HL-60 (cell line): ENCODE measurements at places on chromosomes 12 and 14.

DNA sequence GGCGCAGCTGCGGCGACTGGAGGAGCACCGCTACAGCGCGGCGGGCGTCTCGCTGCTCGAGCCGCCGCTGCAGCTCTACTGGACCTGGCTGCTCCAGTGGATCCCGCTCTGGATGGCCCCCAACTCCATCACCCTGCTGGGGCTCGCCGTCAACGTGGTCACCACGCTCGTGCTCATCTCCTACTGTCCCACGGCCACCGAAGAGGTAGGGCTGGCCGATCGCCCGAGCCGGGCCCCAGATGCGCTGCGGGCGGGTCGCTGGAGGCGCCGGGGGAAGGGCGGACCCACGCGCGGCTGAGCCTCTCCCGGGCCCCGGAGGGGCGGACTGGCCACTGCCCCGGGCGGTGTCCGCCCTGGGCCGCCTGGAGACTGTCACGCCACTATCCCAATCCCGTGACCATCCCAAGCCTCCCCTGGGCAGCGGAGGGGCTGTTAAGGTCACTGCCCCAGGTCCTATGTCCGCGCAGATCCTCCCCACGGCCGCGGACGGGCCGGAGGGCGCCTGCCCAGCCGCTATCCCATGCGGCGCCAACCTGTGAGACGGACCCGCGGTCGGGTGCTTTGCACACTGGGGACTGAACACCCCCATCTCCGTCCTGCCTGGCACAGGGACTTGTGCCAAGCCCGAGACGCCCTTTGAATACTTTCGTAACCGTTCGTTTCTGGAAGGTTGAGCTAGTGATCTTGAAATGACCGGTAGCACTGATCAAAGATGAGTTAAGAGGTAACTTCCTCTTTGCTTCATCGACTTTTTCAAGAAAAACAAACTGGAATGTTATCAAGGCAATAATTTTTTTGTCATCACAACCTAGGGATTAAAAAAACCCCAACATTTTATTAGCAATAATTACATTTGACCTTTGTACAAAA is 725 bp downstream of the CHPT1 start:
- DNase-seq = peak; percentile 74

- no peak for DNase-seq
These were observed 82.3 kb downstream of the DDX51 start for GRCh38 chr12:132061641-132062430.

DNA sequence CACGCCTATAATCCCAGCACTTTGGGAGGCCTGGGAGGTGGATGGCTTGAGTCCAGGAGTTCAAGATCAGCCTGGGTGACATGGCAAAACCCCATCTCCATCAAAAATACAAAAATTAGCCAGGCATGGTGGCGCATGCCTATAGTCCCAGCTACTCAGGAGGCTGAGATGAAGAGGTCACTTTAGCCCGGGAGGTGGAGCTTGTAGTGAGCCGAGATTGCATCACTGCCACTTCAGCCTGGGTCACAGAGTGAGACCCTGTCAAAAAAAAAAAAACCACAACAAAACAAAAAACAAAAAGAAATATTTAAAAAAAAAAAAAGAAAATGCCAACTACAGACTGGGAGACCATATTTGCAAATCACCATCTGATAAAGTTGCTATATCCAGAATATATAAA is 17.5 kb downstream of the WDR89 start:
- no peak for DNase-seq

- peak; percentile 41 for DNase-seq
These were observed 1934.2 kb upstream of the SEL1L start for GRCh38 chr14:83467811-83468210.

DNA sequence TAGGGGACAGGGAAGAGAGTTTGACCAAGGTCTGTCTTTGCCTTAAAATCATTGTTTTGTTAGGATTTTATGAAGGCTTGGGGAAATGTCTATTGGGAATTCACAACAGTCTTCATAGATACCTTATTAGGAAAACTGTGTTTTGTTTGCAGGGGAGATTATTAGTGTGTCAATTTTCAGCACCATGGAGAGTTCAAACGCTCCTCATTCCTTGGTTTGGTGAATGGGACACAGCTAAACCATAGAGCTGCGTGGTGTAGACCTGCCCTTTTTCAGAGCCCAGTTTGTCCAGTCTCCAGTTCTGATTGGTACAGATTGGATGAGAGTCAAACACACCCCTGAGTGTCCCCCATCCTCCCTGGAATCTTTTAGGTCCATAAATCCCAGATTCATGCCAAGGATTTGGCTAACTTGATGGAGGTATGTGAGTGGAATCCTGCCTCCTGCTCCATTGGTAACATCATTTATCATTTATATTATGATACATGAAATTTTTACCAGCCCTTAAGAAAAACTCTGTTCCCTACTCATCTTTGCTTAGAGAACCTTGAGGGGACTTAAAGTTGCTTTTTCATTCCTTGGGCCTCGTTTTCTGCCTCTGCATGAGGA is 12.0 kb downstream of the NGDN start:
- DNase-seq = no peak

DNA sequence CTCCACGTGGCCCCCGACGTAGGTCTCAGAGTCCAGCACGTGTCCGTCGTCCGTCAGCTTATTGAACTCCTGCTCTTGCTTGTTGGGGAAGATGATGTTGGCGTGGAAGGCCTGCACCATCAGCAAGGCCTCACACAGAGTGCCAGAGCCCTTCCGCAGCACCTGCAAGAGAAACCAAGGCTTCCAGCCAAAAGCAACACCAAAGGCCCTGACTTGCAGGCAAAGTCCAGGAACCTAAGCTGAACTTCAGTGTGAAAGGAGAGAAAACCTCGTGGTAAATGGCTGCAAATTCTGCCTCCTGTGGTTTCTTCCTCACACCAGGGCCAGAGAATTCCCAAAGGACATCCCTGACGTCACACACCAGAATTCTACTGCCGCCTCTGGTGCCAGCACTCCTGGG is 14.5 kb downstream of the POLE start:
- no peak for DNase-seq

- DNase-seq = peak; percentile 37
These were observed 30.1 kb upstream of the DHRS7 start for GRCh38 chr14:60195179-60195810.

- no peak for DNase-seq
These were observed 4.3 kb downstream of the CPNE6 start for GRCh38 chr14:24075485-24076301.

GRCh38 chr12:13087766-13088165 is 15.7 kb downstream of the GSG1 start:
- no peak for DNase-seq

- DNase-seq = no peak
These were observed 36.2 kb upstream of the SGPP1 start for GRCh38 chr14:63764103-63764502.

GRCh38 chr12:13152281-13152680 is 44.2 kb upstream of the EMP1 start:
- no peak for DNase-seq

DNA sequence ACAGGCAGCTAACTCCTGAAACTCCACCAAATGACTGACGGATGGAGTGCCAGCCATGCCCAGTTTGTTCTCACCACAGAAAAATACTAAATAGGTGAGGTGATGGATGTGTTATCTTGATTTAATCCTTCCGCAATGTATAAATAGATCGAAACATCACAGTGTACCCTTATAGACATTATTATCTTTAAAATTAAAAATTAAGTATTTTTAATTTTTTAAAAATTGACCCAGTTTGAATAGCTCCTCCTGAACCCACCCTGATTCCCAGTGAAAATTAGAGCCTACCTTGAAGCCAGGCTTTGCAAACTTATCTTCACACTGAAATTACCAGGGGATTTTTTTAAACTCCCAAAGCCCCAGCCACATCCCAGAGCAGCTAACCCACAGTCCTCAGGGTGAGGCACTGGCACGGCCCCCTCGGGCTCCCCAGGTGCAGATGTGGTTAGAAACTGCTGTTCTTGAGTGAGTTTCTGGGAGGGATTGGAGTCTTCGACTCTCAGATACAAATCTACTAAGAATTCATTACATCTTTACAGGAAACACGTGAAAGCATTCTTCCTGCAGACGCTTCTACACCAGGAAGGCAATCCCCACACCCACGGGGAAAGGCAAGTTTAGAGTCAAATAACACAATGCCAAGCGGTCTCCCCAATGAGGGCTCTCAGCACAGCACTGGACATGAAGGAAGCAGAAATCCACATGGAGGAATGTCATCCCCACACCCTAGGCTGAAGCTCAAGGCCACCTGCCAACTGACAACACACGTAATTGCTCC is 126.4 kb downstream of the RIMBP2 start:
- DNase-seq = no peak

DNA sequence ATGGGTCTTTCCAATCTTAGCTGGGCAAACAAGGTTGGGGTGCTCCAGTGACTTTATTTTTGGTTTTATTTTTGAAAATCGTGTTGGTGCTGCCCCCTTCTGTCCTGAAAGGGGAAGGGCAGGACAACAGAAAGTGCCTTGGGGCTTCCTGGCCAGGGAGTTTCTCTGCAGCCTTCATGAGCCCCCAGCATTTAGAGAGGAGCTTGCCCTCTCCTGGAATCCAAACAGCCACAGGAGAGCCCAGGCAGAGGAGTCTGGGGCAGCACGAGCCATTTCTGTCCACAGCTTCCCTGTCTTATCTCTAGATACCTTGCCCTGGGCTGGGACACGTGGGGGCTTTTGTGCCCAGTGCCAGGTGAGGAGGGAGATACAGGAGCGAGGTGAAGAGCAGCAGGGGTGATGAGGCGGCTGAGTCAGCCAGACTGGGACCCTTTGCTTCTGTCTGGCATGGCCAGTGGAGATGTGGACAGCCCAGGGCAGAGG is 4.4 kb upstream of the C1RL start:
- peak; percentile 41 for DNase-seq

- DNase-seq = no peak
These were observed 18.3 kb upstream of the GXYLT1 start for GRCh38 chr12:42162965-42163364.

GRCh38 chr14:89941830-89942377 is 12.6 kb downstream of the EFCAB11 start:
- DNase-seq = no peak

DNA sequence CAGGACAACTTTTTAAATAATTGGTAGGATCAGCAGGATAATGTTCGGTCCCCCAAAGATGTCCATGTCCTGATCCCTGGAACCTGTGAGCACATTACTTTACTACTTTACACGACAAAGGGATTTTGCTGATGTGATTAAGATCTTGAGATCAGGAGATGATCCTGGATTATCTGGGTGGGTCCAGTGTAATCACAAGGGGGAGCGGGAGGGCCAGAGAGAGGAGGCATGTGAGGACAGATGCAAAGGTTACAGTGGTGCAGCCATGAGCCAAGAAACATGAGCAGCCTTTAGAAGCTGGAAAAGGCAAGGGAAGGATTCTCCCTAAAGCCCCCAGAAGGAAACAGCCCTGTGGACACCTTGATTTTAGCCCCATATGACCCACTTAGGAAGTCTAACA is 33.1 kb downstream of the KCNK10 start:
- no peak for DNase-seq

GRCh38 chr14:58275527-58276190 is 22.7 kb upstream of the ARID4A start:
- no peak for DNase-seq

- DNase-seq = peak; percentile 90
These were observed 26.2 kb downstream of the ANG start for GRCh38 chr14:20714593-20715250.

DNA sequence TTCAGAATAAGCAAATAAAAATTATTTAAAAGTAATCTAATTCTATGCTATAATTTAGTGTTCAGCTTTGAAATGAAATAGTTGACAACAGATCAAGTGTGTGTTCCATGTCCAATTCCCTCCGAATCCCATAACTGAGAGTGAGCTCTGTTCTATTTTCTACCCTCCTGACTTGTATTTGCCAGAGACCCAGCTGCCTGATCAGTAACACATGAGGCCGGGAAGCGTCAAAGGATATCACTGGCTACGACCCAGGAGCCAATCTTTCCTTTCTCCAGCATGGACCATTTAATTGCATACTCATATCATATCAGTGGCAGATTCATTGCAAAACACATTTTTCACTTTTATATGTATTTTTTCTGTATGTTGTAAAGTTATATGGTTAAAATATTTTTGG is 108.8 kb upstream of the TSPAN8 start:
- DNase-seq = no peak

DNA sequence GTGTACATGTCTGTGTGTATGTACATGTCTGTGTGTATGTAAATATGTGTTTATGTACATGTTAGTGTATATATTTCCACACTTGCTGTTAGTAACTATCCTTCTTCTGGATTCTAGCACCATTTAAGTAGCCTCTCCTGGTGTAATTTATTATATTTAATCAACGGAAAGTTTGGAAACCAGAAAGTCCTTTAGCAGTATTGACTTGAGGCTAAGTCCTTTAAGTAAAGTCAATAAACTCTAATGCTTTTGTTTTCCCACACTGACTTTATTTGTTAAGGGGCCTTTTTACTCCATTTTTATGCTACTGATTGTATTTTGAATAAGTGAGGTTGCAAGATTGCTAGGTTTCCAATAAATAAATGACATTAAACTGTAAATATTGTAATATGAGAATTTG is 876.4 kb upstream of the SEL1L start:
- DNase-seq = no peak

DNA sequence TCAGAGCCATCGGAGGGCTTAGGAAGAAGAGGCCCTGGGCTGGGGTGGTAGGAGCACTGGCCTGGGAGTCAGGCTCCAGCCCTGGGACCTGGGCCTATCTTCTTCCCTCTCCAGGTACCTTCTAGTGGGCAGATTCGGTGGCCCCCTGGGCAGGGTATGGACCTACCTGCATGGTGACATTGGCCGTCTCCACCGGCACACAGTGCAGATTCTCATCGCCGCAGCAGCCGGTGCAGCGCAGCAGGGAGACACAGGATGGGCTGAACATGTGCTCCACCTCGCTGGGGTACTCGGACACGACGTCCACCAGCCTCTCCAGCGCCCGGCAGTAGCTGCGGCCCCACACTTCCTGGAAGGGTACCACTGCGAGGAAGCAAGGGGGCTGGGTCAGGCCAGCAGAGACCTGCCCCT is 6.2 kb downstream of the PGF start:
- DNase-seq = no peak

DNA sequence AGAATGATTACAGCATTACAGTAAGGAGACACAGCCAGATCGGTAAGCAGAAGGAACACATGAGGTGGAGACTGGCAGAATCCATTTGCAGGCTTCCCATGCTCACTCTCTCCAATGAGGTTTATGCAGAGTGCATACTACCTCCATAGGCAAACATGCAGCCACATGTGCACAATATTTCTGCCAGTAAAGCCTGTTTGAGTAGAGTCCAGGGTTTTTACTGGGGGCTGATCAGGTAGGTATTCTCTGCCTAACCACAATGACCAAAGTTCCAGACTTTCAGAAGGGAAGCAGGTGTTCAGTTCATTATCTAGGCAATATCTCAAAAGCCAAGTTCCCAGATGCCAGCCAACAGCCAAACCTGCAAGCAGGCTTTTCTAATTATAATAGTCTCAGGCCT is 31.1 kb downstream of the INTS13 start:
- DNase-seq = no peak

GRCh38 chr14:104429291-104429861 is 150.2 kb upstream of the C14orf180 start:
- no peak for DNase-seq

- DNase-seq = no peak
These were observed 94.5 kb upstream of the NRXN3 start for GRCh38 chr14:78075555-78076277.
